ENCODE measurements at places on chromosomes 2 and 18.

- DNase-seq = no peak
Measured at GRCh38 chr2:205680903-205681302, 1.4 kb upstream of the NRP2 start.

DNA sequence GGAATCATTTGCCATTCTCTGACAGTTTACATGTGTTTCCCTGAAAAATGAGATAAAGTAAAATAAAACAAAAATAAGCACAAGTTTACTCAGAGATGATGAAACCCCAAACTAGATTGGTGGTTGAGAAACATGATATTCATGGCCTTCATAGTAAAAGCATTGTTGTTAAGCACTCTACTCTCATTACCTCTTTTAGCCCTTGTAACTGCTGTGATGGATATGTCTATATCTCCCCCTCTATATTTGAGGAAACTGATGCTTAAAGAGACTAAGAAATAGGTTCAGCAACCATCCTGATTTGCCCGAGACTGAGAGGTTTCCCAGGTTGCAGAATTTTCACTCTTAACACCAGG, 33.9 kb upstream of the GALNT3 start:
- DNase-seq = no peak

DNA sequence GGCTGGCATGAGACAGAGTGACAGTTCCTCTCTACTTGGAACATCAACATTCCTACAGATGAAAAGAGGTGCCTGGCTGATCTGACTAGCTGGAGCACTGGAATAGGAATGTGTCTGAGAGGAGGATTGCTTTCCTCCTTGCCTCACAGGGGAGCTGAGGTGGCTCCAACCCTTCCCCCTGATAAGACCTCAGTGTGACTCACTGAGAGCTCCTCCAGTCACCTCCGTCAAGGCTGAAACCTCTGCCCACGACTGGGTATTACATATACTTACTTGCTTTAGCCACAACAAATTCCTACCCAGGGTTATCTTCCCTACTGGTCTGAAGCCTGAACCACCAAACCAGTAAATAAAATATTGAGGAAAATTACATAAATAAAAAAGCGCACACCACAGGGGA, 342.7 kb upstream of the REG3G start:
- DNase-seq = no peak

DNA sequence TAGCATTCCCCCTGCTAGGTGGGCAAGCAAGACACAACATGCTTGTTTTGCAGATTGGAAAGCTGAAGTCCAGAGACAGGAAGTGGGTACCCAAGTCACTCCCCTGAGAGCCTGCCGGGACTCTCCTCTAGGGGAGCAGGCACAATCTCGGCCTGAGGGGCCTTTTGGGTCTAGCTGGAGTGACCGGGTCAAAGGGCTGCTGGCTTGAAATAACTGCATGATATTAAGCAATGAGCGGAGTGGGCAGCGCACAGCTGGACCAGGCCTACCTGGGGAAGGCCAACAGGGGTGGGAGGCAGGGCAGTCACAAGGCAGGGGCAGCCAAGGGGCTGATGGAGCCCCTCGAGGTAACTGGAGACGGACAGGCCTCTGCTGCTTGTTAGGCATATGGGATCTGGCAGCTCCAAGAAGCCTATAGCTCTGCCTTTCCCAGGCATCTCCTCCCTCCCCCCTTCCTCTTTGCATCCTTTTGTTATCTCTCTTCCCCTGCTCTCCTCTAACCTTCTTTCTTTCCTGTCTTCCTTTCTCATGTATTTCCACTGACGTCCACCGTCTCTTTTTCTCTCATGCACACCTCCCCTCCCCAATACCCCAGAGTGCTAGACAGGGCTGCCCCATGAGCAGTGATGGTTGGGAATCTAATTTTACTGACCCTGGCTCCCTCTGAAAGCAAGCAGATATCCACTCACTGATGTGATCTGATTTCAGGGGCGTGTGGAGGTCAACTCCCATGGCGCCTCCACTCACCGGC, 237.5 kb downstream of the LOXHD1 start:
- DNase-seq = no peak

GRCh38 chr2:150122871-150123613, 364.4 kb downstream of the RND3 start:
- no peak for DNase-seq

DNA sequence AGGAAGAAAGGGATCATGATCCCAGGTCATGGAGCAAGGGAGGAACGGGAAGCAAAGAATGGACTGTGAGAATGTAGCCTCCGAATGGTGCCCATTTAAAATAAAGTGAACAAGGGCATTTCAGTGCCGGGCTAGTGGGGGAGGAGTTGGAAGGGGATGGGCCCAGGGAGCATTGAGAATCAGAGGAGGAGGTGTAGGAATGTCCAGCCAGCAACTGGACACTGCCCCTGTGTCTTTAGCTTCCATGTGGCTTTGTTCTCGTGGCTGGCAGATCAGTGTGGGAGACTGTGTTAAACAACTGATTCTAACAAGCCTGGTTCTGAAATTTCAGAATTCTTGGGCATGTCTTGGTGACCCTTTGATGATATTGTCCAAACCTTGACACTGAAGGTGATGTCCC, 1.4 kb upstream of the RNF103 start:
- DNase-seq = no peak

GRCh38 chr2:112150447-112150846, 12.3 kb downstream of the FBLN7 start:
- peak; percentile 55 for DNase-seq

GRCh38 chr2:241036964-241037421, 38.6 kb downstream of the SNED1 start:
- no peak for DNase-seq

DNA sequence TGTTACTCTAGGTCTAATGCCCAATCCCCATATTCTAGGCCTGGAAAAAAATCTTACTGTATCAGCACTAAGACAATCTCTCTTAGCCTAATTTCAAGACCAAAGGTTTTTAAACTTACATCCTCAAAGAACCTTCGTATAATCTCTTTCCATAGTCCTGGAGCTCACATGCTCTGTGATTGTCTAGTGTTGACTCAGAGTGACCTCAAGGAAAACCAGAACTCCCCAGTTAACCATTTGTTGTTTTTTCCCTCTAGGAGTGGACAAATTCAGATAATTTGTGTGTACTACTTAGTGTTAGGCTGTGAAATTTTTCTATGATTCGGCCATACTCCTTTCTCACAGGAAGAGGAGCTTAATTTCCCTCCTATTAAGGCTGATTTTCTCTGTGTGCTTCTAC, 536.1 kb downstream of the SLC4A3 start:
- no peak for DNase-seq

- no peak for DNase-seq
Measured at GRCh38 chr18:51789871-51790270, 550.1 kb upstream of the DCC start.

GRCh38 chr2:8582651-8583399, 99.0 kb upstream of the ID2 start:
- DNase-seq = no peak

DNA sequence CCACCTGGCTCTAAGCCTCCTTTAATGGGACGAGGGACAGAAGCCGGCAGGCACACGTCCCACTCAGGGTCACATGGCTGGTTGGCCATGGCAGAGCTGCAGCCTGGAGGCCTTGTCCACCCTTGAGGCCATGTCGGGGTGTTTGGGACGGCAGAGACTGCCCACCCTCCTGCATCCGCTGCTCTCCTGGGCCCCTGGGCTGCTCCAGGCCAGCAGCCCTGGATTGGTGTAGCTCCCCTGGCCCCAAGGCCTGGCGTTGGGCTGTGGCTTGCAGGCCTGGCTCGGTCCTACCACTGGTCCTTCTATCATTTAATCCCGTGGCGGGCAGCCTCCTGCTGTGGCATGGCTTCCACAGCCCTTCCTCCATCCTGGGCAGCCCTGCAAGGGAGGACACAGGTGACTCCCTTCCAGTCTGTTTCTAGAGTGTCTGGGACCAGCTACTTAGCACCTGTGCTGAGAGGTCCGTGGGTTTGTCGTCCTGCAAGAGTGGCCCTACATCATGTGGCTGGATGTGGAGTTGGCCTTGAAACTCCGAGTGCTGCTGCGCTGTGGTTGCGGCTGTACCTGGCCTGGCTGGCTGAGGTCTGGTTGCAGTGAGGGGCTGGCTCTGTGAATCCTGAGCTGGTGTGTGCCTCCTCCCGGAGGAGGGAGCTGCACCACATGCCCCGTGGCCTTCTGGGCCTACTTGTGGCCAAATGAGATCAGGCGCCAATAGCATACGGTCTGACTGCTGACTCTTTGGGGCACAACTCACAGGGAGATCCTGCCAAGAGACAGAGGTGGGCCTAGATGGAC, 67.3 kb downstream of the SH3RF3 start:
- no peak for DNase-seq

DNA sequence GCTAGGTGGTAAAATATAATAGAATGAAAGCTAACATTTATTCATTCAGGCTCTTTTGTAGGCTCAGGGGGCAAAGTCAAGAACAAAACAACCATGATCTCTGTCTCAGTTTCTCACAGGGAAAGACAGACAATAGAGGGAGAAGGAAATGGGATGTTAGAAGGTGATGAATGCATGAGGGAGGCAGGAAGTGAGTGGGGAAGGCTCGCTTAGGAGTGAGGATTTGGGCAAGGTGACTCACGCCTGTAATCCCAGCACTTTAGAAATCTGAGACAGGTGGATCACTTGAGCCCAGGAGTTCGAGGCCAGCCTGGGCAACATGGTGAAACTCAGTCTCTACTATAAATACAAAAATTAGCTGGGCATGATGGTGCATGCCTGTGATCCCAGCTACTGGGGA, 88.4 kb downstream of the CTIF start:
- DNase-seq = no peak

DNA sequence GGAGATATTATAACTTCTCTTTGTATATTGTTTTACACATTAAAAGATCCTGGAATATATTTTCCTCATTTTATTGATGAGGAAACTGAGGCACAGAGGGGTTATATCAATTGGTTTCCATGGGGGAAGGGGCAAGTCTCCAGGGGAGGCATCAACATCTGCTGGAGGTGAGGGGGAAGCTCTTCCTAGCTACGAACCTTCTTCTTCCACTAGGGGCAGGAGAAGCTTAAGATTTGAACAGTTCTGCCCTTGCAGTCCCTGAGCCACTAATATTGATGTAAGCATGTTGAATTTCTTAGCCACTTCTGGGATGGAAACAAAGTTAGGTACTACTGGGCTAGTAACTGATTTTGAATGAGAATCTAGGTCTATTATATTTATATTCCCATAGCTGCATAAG, 140.1 kb upstream of the AQP4 start:
- DNase-seq = no peak

GRCh38 chr18:60277855-60278480, 94.6 kb downstream of the MC4R start:
- DNase-seq = peak; percentile 10

DNA sequence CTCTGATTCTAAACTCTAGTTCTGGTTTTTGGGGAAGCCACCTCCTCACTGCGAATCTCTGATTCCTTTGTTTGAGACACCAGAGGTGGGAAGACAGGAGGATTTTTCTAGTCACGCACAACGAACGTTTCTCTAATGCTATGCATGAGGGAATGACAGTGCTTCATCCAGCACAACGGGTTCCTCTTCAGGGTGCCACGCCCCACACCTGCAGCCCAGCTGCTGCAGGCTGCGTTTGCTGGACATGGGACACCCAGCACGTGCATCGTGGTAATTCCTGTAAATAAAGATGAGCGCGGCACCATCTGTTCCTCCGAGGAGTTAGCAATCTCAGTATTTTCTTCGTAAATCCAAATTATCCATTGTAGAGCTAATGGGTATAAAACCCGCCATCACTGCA, 37.5 kb upstream of the TPO start:
- no peak for DNase-seq

- no peak for DNase-seq
Measured at GRCh38 chr2:33272001-33272400, 204.4 kb upstream of the RASGRP3 start.

DNA sequence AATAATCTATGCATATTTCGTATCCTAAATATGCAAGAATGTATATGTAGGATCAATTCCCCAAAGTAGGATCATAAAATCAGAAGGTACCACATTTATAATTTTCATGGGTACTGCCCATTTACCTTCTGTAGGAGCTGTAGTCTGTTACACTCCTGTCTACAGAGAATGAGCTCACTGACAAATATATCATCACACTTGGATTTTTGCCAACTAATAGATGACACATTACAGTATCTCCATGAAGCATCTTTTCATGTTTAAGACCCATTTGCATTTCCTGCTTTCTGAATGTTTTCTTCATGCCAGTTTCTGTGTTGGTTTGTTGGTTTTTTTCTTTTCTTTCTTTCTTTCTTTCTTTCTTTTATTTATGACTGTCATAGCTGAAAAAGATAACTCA, 70.9 kb upstream of the EML6 start:
- no peak for DNase-seq

GRCh38 chr18:57587098-57587661, 678 bp upstream of the FECH start:
- no peak for DNase-seq

DNA sequence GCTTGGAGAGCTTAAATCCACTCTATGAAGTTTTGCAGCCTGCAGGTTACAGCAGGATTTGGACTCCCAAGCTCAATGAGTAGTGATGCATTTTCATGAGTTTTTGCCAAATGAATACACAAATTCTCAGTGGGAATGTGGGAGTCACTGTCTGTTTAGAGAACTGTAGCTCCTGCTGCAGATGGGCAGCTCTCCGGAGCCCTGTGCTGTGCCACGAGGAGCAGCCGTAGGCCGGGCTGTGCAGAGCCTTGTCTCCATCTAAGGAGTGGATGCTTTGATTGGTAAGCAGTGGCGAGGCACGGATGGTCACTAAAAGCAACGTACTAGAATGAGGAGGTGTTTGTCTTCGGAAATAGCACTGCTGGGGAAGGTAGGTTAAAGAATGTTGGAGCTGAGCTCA, 96.0 kb upstream of the NFATC1 start:
- DNase-seq = no peak

GRCh38 chr2:236508466-236508865, 61.2 kb upstream of the ACKR3 start:
- no peak for DNase-seq

GRCh38 chr18:3653263-3653850, 203.4 kb downstream of the TGIF1 start:
- no peak for DNase-seq

DNA sequence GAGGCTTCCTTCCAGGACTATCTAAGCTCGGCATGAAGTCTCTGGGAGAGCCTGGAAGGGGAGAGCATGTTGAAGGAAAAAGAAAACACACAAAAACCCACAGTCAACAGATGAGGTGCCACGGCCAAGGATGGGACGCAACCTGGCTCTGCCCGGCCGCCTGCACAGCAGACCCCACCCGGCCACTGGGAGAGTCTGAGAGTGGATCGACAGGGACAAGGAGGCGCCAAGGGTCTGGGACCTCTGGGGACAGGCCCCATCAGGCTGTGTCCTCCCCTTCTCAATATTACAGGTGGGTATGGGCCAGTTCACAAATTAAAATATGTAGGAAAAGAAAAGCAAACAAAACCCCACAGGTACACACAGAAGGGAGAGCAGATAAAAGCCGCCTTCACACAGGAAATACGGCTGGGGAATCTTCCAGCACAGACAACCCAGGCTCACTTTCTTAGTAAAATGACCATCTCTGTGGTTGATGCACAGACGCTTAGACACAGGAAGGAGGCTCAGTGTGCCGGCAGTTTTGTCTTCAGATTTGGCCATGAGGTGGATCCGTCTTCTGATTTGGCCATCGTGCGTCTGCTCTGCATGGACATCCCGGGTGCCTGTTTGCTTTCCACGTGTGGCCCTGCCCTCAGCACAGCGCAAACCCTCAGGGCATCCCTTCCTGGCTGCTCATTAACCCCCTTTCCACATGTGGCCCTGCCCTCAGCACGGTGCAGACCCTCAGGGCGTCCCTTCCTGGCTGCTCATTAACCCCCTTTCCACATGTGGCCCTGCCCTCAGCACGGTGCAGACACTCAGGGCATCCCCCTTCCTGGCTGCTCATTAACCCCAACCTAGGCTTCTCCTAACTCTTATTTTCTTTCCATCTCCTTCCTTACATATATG, 138.4 kb downstream of the EIPR1 start:
- no peak for DNase-seq

GRCh38 chr2:15940661-15941480, 521 bp downstream of the MYCN start:
- no peak for DNase-seq

Data from HTR-8/SVneo (cell line).